ENCODE measurements at places on chromosomes 12 and 14.

- no peak for DNase-seq
Observed at GRCh38 chr12:12216349-12217017, 50.4 kb downstream of the LRP6 start.

GRCh38 chr12:1201886-1202285 lies 210.9 kb downstream of the ERC1 start:
- no peak for DNase-seq

DNA sequence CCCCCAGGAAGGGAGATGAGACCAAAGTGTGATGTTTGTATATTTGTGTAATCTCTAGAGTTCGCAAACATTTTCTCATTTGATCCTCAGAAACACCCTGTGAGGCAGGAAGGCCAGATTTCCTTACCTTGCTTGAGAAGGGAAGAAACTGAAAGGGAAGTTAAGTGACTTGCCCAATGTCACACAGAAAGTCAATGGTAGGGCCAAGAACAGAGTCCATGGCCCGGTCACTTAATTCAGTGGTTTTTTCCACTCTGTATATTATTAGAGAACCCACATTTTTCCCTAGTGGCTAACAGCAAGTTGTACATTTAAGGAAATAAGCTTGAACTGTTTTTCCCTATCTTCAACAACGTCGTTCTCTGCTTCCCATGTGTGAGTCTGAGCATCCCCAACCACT lies 25.6 kb upstream of the CHPT1 start:
- DNase-seq, result no peak

GRCh38 chr14:96205978-96206360 lies 1.3 kb downstream of the BDKRB2 start:
- DNase-seq, result no peak

- DNase-seq, result peak; percentile 16
Observed at GRCh38 chr14:104656014-104656714, 33.3 kb upstream of the INF2 start.

DNA sequence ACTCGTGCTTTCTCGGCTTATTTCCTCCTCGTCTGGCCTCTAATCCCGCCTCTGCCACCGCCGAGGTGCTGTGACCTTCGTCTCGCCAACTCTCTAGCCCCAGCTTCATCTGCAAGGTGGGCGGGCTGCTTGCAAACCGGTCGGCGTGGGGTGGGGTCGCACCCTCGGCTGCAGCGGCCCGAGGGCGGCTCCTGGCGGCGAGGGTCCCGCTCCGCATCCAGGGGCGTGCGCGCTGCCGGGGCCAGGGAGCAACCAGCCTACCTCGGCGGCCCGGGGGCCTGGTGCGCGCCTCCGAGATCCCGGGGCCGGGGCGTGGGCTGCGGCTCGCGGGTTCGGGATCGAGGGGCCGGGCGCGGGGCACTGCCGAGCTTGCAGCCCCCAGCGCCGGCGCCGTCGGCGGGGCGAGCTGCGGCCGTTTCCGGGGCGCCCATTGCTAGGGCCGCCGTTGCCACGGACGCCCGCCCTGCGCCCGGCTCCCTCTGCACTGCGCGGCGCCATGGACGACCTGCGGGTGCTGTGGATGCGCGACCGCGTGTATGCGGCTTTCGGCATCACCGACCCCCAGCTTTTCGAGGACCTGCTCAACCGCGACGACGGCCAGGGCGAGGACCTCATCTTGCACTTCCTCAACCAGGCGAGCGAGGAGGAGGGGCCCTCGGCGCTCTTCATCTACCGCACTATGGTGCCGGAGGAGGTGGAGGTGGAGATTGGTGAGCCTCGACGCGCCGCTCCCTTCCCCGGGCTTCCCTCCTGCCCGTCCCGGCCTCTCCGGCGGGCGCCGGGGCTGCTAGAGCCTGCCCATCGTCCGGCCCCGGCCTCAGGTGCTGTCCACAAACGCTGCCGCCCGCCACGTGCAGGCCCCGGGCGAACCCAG lies at the start of gene DNAH10:
TSS of gene DNAH10 (plus strand) at position 461 of the 874 bp plus-strand sequence. CDS start at position 497, 36 bp downstream.
- DNase-seq, result no peak

- DNase-seq, result peak; percentile 31
Observed at GRCh38 chr14:20332431-20332787, 670 bp downstream of the CCNB1IP1 start.

- no peak for DNase-seq
Observed at GRCh38 chr14:50335389-50335788, 23.3 kb downstream of the DMAC2L start.

GRCh38 chr14:103629503-103630121 lies 601 bp downstream of the KLC1 start:
- DNase-seq, result no peak

- DNase-seq, result peak; percentile 94
Observed at GRCh38 chr14:54818201-54819133, 84.2 kb downstream of the GCH1 start.

- DNase-seq, result no peak
Observed at GRCh38 chr12:22536346-22536945, 7.9 kb downstream of the C2CD5 start.

GRCh38 chr12:57549909-57550640 lies at the start of gene KIF5A:
TSS of gene KIF5A (plus strand) at chr12:57550044. CDS start at chr12:57550272, 228 bp downstream.
- DNase-seq, result peak; percentile 18

DNA sequence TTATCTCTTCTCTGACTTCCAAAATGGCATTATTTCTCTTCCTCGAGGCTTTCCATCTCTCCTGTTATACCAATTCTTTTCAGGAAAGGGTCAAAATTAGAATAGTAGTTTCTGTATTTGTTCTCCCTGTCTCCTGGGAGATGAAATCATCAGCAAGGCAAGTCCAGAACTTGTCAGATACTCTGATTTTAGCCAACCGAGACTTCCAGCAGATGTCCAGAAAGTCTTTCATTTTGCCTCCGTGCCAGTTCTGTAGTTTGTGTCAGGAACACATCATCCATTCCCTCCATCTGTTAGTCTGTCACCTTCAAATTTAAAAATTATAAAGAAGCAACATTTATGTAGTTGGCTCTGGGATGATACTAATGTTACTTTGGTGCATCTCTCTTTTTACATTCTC lies 275.7 kb downstream of the CCDC59 start:
- DNase-seq, result no peak

- peak; percentile 66 for DNase-seq
Observed at GRCh38 chr14:79661752-79662151, 549.6 kb downstream of the DIO2 start.

- no peak for DNase-seq
Observed at GRCh38 chr12:87363497-87364084, 665.6 kb downstream of the C12orf50 start.

DNA sequence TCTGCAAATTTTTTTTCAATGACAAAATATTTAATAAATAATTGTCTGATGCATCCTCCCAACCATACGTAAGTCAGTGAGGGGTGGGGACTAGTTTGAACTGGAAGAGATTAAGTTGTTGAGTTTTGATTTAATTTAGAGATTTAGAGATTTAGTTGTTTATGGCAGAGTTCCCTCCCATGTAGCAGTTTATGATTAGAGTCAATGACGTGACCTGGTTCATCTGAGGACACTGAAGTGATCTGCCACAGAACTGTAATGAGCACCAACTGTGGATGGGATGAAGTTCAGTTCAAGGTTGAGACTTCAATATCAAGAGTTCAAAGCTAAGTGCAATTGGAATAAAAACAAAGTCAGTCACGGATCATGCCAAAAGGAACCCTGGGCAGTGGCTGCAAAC lies 609.3 kb downstream of the NOVA1 start:
- no peak for DNase-seq

- no peak for DNase-seq
Observed at GRCh38 chr14:99508896-99509629, 27.9 kb downstream of the CCNK start.

- peak; percentile 91 for DNase-seq
Observed at GRCh38 chr12:106288494-106289195, 13.9 kb upstream of the TCP11L2 start.

DNA sequence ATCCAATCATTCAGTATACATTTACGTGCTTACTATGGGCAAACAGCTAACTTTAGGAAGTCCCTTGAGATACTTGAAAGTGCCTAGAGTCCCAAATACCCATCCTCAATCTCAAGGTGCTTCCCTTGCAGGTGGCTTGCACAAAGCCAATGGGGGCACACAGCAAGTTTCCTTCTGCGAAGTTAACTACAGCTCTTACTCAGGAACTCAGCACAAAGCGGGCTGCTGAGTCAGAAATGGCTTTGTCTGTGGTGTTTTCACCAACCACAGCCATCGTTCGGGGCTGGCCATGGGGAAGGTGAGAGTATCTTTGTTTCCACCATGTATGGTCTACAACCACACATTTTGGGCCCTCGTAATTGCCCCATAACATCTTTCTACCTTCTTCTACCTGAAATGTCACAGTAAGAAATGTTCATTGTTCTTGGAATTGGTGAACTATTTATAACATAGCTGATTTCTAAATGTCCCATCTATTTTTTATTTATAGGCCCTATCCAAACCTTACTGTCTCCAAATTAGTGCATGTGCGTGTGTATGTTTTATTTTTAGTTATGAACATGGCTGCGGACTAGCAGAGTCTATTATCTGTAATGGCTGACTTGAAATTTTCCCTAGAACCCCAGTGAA lies 13.9 kb downstream of the MFAP5 start:
- DNase-seq, result no peak

DNA sequence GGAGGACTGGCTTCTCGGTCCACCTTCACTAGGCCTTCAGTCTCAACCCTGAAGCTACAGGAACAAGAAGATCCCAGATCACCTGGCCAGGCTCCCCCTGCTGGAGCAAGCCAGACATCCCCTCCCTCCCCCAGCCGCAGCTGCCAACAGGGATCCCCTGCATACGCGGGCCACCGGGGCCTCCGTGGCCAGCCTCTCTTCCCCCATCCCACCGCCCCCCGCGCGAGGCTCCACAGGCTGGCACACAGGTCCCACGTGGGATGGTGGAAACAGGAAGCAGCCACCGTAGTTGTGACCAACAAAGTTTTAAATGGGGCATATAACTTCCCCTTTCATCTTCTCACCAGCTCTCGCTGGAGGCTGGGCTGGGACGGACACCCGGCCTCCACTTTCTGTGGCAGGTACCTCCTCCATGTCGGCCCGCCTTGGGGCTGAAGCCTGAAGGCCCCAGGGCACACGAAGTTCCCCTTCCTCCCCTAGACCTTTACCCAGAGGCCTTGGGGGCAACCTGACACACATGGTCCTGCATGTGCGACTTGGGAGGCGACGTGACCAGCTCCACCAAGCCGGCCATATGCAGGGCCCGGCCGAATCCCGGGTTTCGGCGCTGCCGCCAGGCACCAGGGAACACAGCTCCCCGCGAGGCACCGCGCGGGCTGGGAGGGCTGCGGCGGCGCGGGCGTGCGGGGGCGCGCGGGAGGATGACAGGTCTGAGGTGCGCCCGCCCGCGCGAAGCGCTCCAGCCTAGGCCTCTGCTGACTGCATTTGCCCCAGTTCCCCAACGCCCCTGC lies 44.4 kb upstream of the PNMA1 start:
- DNase-seq, result peak; percentile 76

- no peak for DNase-seq
Observed at GRCh38 chr12:71865757-71866536, 26.4 kb downstream of the TBC1D15 start.

DNA sequence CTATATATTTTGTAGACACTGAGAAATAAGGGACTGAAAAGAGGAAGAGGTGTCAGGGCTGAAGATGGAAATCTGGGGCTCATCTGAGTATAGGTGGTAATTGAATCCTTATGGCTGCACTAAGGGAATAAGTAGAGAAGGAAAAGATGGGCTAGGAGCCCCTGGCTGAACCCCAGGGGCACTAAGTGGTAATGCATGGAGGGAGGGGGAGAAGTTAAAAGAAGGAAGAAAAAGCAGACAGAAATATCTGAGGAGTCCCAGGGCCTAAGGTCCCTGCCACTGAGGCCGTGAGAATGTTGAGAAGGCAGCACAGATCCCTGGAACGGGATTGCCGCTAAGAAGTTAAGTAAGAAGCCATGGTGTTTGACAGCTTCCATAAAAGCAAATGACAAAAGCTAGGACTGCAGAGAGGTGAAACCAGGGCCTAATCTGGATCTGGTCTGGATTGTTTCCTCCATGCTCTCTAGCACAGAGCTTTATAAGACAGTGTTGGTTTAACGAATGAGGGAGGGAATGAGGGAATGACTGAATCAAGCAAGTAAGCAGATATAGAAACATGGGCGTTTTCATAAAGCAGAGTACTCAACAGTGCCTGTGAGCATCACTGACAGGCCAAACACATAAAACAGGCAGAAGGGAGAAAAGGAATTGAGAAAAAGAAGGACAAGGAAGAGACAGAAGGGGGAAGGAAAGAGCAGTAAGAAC lies 92.9 kb downstream of the HMGA2 start:
- DNase-seq, result no peak

- no peak for DNase-seq
Observed at GRCh38 chr12:77323788-77324415, 258.5 kb upstream of the E2F7 start.

DNA sequence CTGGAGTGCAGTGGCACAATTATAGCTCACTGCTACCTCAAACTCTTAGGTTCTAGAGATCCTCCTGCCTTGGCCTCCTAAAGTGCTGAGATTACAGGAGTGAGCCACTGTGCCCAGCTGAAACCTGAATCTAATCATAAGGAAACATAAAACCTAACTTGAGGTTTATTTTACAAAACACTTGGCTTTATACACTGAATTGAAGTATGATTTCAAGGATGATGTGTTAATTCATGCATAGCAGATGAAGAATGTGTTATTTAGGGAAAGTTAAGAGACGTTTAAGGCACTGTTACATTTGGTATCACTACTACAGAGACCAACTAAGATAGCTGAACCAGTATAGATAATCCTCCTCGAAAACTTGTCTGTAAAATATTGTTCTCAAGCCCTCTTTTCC lies 6.4 kb downstream of the DICER1 start:
- DNase-seq, result no peak

DNA sequence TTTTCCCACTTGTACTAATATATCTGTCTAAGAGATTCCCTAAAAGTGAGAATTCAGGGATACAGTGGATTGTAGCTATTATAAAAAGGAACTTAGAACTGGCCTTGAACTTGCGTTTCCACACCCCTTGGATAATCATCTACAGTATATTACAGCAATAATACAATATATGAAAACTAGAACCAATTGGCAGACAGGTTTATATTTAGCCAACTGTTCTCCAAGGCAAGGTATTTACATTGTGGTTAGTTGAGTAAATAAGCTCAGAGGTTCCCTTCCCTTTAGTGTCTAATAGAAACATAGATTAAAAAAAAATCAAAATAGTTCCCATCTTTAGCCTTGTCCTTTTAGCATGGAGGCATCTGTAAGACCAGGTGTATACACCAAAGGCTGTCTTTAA lies 42.1 kb downstream of the LIMA1 start:
- peak; percentile 48 for DNase-seq

GRCh38 chr12:82801951-82802610 lies 115.4 kb downstream of the TMTC2 start:
- DNase-seq, result no peak

GRCh38 chr12:25958428-25959070 lies at the start of gene RASSF8:
TSS of gene RASSF8 (plus strand) at chr12:25958682. CDS start at chr12:26055344, 96,662 bp downstream.
- DNase-seq, result peak; percentile 73

DNA sequence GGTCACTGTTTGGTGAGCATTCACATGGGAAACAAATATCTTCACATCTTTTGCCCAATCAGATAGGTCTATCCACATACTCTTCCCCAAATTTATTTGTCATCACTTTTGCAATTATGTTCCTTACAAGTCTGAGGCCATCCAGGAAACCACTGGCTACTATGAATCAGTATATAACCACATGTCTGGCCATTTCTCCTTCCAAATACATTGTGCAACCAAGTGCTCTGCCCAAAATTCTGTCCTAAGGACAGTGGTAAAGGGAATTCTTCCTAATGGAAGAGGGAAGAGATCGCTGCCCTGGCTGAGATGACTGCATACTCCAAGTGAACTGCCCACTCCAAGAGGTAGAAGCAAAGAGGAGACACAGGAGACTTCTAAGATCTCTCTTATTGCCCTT lies 148.9 kb upstream of the MAX start:
- peak; percentile 90 for DNase-seq

GRCh38 chr12:128724468-128725046 lies 99.2 kb downstream of the SLC15A4 start:
- DNase-seq, result no peak

GRCh38 chr12:2489275-2489674 lies 305.5 kb upstream of the FKBP4 start:
- no peak for DNase-seq

Data from M059J (cell line).